ENCODE measurements at places on chromosomes 3 and 15. TPM values are rescaled to one million over a fixed set of nuclear protein-coding genes. Genes with fewer than 3 reads are reported as not detected.

UCN2 gene
- not detected for total RNA-seq

CEP19 gene
- 4.5 TPM for total RNA-seq

ATRIP gene
- 5.8 TPM for total RNA-seq

PTH1R gene
- total RNA-seq: 0.69 TPM

SLC12A1 gene
- not detected for total RNA-seq

TMC3 gene
- not detected for total RNA-seq

GHSR gene
- not detected for total RNA-seq

KBTBD13 gene
- total RNA-seq: not detected

HDAC11 gene
- total RNA-seq: 17.1 TPM

ALS2CL gene
- total RNA-seq: 20.8 TPM

SLCO3A1 gene
- total RNA-seq: 5.6 TPM

HGD gene
- not detected for total RNA-seq

SKOR1 gene
- 0.37 TPM for total RNA-seq

PPP2R3A gene
- total RNA-seq: 7.0 TPM

FYCO1 gene
- 9.1 TPM for total RNA-seq

GOLGA8T gene
- total RNA-seq: not detected

POC1A gene
- 25.8 TPM for total RNA-seq

LCTL gene
- 0.99 TPM for total RNA-seq

PPCDC gene
- total RNA-seq: 24.5 TPM

ADIPOQ gene
- not detected for total RNA-seq

WHAMM gene
- total RNA-seq: 3.3 TPM

GP5 gene
- not detected for total RNA-seq

LIPH gene
- 2.3 TPM for total RNA-seq

TMEM212 gene
- total RNA-seq: not detected

FOXB1 gene
- 1.7 TPM for total RNA-seq

ALPK3 gene
- total RNA-seq: 32.1 TPM

ASB14 gene
- not detected for total RNA-seq

ITIH1 gene
- not detected for total RNA-seq

STARD5 gene
- 2.0 TPM for total RNA-seq

SMCO1 gene
- total RNA-seq: not detected

GNAT1 gene
- not detected for total RNA-seq

PP2D1 gene
- not detected for total RNA-seq

FBXW12 gene
- 0.13 TPM for total RNA-seq

NPAP1 gene
- total RNA-seq: 0.18 TPM

LXN gene
- 7.0 TPM for total RNA-seq

PDCD6IP gene
- total RNA-seq: 209 TPM

NR1I2 gene
- 0.29 TPM for total RNA-seq

CCR8 gene
- total RNA-seq: 0.22 TPM

GRK7 gene
- total RNA-seq: not detected

SMAD6 gene
- 150 TPM for total RNA-seq

ZNF280D gene
- total RNA-seq: 22.0 TPM

CLDN1 gene
- total RNA-seq: 12.7 TPM

GREM1 gene
- total RNA-seq: 2.7 TPM

C2CD4A gene
- not detected for total RNA-seq

SLC28A1 gene
- total RNA-seq: not detected

DUOXA1 gene
- total RNA-seq: 1.4 TPM

GOLGA8Q gene
- not detected for total RNA-seq

ACVR2B gene
- total RNA-seq: 112 TPM

C3orf70 gene
- 0.79 TPM for total RNA-seq

C3orf20 gene
- total RNA-seq: not detected

LRRIQ4 gene
- total RNA-seq: 0.11 TPM

PLSCR5 gene
- total RNA-seq: not detected

All from endodermal cell (in vitro differentiated cells).